Aortic smooth muscle cell (primary cell): ENCODE measurements at places on chromosomes 7 and 10. TPM values are rescaled to one million over a fixed set of nuclear protein-coding genes. Genes with fewer than 3 reads are reported as not detected.

LAMTOR4 gene
- total RNA-seq: 167 and 169 TPM in 2 replicates

LRIT1 gene
- not detected in 2 replicates for total RNA-seq

XRCC2 gene
- total RNA-seq: 1.6 and 3.0 TPM in 2 replicates

RHOBTB1 gene
- 9.4 and 13.8 TPM in 2 replicates for total RNA-seq

ANKRD30A gene
- not detected in 2 replicates for total RNA-seq

UCN3 gene
- total RNA-seq: not detected in 2 replicates

ATP5MK gene
- total RNA-seq: 149 and 155 TPM in 2 replicates

LEP gene
- total RNA-seq: not detected in 2 replicates
